ENCODE measurements at places on chromosomes 13 and 19.
A peak's percentile ranks its signal among the peaks of the same experiment; 100 is the strongest.

- no peak for DNase-seq
Measured at GRCh38 chr19:56126983-56127780, 6.1 kb upstream of the ZNF787 start.

DNA sequence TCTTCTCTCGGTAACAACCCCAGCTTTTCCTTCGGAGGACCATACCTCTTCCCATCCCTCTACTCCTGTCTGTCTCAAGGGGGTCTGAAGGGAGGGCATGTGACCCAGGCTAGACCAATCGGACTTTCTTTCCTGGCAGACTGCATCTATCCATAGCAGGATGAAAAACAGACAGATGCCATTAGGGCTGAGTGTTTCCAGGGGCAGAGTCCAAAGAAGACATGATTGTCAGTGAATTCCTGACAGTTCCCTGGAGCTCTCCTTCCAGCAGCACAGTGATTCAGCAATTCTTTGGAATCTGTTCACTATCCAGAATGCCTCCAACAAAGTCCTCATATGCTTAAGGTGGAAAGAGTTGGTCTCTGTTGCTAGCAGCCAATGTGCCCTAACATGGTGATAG lies 189.8 kb downstream of the KCTD12 start:
- no peak for DNase-seq

DNA sequence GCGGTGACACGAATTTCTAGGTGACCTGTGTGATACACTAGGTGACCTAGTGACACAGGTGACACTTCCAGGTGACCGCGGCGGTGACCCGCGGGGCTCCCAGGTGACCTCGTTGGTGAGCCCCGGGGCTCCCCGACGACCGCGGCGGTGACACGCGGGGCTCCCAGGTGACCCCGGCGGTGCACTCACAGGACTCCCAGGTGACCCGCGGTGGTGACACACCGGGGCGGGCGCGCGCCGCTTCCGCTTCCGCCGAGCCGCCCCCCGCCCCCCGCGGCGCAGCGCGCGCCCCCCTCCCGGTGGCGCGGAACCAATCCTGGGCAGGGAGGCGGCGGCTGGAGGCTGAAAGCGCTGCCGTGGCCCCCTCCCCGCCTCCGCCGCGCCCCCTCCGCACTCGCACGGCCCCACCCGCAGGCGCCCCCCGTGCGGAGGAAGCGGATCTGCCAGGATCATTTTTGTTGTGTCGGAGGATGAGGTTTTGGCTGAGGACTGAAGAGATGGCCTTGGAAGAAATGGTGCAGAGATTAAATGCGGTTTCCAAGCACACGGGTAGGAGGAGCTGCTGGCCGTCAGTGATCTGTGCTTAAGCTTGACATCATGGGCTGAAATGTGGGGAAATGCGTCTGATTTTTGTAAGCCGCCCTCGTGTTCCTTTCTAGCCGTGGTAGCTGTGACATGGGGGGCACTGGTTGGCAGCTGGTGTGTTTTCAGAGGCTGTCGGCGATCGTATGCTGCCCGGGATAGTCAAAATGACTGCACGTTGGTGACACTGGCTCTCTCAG lies at the start of gene MCF2L:
Gene MCF2L, plus strand, starts transcription at position 305 of the 782 bp plus-strand sequence. Its CDS starts 166 bp downstream, at position 471.
- DNase-seq, result peak; percentile 44

DNA sequence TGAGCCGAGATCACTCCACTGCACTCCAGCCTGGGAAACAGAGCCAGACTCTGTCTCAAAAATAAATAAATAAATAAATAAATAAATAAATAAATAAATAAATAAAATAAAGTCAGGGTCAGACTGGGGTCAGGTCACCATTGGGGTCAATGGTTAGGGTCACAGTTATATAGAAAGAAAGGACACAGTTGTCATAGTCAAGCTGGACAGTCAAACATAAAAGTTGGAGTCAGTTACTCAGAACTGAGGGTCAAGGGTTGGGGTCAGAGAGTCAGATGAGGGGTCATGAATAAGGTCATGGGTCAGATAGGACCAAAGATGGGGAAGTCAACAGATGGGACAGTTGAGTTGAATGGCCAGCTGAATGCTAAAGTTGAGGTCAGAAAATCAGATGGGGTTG lies 16.7 kb upstream of the EPOR start:
- DNase-seq, result no peak

GRCh38 chr19:13764101-13764807 lies at the start of gene MRI1:
Gene MRI1, plus strand, starts transcription at chr19:13764522. Its CDS starts 67 bp downstream, at chr19:13764589.
- DNase-seq, result no peak

Data from forelimb muscle (tissue), 1 donor.